ENCODE measurements at places on chromosomes 1 and 21. TPM values are rescaled to one million over a fixed set of nuclear protein-coding genes. Genes with fewer than 3 reads are reported as not detected.

Gene CREG1
- total RNA-seq = 11.0 TPM

Gene LY9
- not detected for total RNA-seq

Gene PCBP3
- total RNA-seq = not detected

Gene SLAMF8
- total RNA-seq = not detected

Gene NBPF9
- 11.4 TPM for total RNA-seq

Gene ACTL8
- total RNA-seq = under 0.01 TPM

Gene TTC13
- total RNA-seq = 17.5 TPM

Gene SHISAL2A
- total RNA-seq = not detected

Gene NHLH2
- total RNA-seq = under 0.01 TPM

Gene RC3H1
- 20.8 TPM for total RNA-seq

Gene BNIPL
- total RNA-seq = 0.32 TPM

Gene C1orf87
- not detected for total RNA-seq

Gene ELF3
- total RNA-seq = 0.32 TPM

All from epithelial cell of umbilical artery (primary cell).